Right forelimb (tissue), 1 donor: ENCODE measurements at places on chromosomes 16 and 17.

DNA sequence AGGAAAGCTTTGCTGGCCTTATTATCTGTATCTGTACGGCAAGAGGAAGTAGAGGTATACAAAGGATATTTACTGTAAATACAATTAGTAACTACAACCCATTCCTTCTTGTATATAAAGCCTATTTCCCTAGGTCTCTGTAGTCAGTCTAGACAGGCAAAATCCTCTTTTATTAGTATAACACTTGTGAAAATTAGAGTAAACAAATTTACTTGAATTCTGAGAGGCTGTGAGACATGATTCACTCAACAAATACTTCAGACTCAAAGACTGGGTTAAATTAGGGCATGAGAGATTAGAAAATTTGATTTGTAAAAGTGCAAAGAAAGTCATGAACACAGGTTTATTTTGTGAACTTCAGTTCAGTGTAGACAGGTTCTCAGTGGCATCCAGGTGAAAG, 30.9 kb upstream of the CDH8 start:
- DNase-seq = no peak

- no peak for DNase-seq
Observed at GRCh38 chr17:78706271-78706915, 75.7 kb downstream of the CYTH1 start.

DNA sequence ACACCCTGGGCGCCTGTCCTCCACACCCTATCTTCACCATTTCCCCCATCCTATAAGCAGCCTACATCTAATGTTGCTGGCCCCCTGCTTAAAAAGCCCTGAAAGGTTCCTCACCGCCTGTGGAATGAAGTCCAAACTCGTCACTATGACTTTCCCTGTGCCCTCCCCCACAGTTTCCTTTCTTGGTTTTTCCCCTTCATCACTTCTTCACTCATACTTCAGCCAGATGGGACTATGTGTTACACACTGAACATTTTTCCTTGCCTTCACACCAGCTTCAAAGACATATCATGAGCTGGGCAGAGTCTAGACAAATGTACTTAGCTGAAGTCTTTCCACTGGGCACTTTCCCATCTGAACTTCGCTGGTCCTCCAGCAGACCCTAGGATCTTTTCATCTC, 1.5 kb upstream of the MARCHF10 start:
- no peak for DNase-seq

- DNase-seq = no peak
Observed at GRCh38 chr17:38970804-38971203, 3.6 kb upstream of the FBXO47 start.

- DNase-seq = no peak
Observed at GRCh38 chr17:48231995-48232959, 124.7 kb downstream of the SNX11 start.

GRCh38 chr17:63842173-63842539, 329 bp downstream of the SMARCD2 start:
- peak; percentile 70 for DNase-seq
